ENCODE measurements at places on chromosomes 6 and 20.

GRCh38 chr6:13012977-13013680 is 296.6 kb downstream of the PHACTR1 start:
- peak; percentile 57 for DNase-seq

- DNase-seq: no peak
Observed at GRCh38 chr20:57526087-57526884, 1.3 kb upstream of the CTCFL start.

GRCh38 chr6:139942331-139942730 is 567.9 kb upstream of the CITED2 start:
- no peak for DNase-seq

GRCh38 chr20:63810730-63811490 is 20.2 kb downstream of the ZBTB46 start:
- DNase-seq: no peak

DNA sequence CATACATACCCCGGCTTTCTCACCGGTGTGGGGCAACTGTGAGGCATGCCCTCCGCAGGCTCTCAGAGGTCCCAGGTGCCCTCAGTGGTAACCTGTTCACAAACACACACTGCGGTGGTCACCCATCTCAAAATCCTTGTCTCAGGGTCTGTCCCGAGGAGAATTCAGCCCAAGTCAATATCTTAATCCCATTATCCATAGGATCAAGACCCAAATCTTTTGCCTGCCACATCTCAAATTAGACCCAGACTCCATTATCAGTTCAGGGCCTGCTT is 140.8 kb downstream of the CDC5L start:
- DNase-seq: no peak

GRCh38 chr6:128127650-128128049 is 226.8 kb upstream of the THEMIS start:
- DNase-seq: no peak

DNA sequence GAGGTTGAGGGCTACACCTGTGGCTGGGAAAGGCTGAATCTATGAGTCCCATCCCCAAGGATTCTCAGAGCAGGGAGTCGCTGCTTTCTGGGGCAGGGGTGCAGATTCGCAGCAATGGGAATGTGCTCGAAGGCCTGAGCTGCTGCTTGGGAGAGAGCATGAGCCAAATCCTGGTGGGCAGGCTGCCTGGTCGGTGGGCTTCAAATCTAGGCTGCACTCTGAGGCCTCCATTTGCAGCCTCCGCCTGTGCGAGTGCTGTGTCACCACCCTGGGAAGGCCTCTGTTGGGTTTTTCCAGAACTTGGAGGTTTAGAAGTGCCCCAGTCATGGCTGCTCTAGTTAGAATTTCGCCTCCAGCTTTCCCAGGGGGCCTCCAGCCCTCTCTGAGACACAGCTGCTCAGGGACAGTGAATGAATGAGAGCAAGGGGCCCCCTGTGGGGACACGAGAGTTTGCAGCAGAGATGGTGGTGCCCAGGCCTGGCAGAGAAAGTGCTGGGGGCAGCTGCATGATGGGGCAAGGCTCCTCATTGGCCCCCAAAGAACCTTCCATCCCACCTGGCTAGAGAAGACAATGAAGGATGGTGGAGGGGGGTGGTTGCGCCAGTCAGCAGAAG is 31.1 kb upstream of the RNF24 start:
- no peak for DNase-seq

- DNase-seq: no peak
Observed at GRCh38 chr6:161507375-161507774, 233.5 kb upstream of the AGPAT4 start.

- no peak for DNase-seq
Observed at GRCh38 chr6:106525107-106525881, 104.0 kb downstream of the RTN4IP1 start.

DNA sequence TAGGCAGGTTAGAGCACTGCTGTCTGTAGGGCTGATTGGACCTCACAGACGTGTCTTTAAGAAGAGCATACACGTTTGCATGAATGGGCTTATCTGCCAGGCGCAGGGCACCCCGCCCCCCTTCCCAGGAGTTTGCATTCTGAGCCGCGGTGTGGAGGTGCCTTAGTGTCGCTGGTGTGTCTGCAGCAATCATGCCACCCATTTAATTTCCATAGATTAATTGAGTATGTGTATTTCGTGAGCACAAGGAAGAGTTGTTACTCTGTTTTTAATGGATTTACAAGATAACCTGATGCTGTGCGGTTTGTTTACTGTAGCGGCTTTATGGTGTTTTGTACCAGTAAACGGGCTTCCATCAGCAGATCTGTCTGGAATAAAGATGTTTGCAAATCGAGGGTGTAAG is 107.7 kb downstream of the ZDHHC14 start:
- DNase-seq: no peak

DNA sequence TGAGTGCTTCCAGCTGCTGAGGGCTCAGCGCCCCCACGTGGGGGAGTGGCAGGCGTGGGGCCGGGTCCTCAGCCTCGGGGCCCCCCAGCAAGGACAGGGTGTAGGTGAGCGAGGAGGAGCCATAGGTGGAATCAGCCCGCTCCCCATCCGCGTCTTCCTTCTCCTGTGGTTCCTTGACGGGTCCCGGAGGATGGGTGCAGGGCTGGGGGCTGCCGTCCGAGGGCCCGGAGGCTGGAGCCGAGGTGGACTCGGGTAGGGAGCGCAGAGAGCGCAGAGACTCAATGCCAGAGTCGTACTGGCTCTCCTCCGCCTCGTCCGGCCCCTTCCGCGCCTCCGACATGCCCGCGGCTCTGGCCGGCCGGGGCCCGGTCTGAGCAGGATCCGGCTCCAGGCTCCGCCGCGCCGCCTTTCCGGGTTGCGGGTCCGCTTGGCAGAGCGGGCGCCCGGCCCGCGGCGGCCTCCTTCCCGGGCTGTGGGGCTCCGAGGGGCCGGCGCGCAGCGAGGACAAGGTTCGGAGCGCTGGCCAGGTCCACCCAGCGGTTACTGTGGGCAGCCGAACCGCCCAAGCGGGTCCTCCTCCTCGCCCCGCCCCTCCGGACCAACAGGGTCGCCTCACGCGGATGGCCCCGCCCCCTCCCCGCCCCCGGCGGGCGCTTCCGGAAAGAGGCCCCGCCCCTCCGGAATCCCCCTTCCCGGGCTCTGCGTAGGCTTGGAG is at the start of gene NFKBIE:
NFKBIE (minus strand) TSS at position 545 of the 715 bp plus-strand sequence; CDS start at position 340, 205 bp downstream.
- DNase-seq: no peak

GRCh38 chr6:132089173-132089572 is 138.0 kb upstream of the CCN2 start:
- DNase-seq: no peak

- DNase-seq: no peak
Observed at GRCh38 chr6:5854899-5855298, 151.8 kb downstream of the NRN1 start.

GRCh38 chr6:76275746-76276145 is 203.3 kb upstream of the IMPG1 start:
- peak; percentile 27 for DNase-seq

GRCh38 chr6:97850458-97851212 is 567.6 kb upstream of the MMS22L start:
- no peak for DNase-seq

DNA sequence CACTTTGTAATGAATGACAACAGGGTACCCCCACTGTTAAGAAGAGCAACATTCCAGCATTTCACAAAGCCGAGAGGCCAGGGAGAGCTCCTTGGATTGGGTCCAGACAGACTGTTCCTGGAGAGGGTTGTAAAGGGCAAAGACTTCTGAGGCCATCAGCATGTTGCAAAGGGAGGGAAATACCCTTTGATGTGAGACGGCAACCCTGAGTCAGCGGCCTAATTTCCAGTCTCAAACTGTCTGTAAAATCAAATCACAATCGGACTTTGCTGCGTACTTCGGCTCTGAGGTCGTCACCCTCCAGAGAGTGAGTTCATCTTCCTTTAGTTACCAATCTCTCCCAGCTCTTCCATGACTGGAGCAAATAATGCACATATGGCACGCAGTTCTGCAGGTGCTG is 101.0 kb upstream of the DTNBP1 start:
- no peak for DNase-seq

DNA sequence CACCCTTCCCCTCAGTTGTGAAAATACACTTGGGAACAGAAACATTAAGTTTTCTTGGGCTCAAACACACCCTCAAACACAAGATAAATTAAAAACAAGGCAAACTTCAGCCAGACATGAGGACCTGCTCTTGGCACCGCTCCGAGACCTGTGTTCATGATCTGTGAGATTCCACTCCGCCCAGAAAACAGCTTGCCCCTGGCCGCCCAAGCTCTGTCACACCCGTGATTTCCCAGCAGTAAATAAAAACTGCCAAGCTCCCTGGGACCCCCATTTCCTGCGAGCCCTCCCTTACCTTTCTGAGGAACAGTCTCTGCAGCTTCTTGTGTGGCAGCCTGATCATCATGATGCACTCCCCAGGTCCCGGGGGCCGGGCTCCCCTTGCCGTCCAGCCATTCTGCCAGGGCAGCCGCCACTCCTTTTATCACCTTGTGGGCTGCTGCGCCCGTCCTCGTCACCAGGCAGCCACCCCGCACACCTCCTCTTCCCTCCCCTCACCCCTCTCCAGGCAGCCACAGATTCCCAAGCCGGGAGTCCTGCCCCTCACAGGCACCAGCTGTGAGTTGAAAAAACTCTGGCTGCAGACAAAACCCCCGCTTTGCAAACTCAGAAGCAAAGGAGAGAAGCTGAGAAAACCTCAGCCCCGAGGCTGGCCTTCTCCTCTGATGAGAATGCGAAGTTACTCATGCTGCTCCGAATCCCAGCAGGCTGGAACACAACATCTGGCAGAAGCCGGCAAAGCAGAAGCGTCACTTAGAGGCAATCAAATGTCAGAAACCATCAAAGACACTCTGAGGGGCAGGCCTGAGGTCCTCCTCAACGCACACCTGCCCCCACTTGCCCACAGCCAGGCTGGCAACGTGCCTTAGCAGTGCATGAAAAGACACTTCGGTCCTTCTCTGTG is 130.4 kb upstream of the RPS6KA2 start:
- DNase-seq: no peak

DNA sequence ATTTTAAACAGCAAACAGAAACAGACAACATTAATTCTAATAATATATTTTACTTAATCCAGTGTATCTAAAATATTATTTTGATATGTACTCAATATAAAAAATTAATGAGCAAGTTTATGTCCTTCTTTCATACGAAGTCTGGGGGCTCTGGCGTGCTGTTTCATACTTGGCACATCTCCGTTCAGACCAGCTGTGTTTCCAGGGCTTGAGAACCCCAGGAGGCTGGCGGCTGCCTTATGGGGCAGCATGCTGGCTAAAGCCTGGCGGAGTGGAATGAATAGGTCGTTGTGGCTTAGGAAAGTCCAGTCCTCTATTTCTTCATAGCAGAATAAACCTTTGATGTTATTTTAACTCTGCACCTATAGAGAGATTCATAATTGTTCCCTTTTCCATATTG is 43.3 kb downstream of the DUSP22 start:
- DNase-seq: no peak

DNA sequence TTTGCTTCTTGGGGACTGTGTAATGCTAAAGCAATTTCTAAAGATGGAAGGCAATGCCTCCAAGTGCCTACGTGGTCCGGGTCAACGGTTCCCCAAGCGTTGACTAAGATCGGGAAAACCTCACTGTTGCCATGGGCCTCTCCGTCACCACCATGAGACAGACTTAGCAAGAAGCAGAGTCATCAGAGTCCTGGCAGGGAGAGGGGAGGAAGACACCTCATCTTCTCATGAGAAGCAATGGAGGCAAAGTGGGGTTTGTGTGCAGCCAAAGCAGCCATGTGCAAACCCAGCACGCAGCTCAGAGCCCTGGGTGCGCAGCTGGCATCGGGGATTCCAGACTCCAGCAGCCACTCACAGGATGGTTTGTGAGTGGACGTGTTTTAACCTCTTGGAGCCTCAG is 111.4 kb downstream of the SYNDIG1 start:
- DNase-seq: no peak

GRCh38 chr20:6811262-6812035 is 44.0 kb downstream of the BMP2 start:
- DNase-seq: no peak

GRCh38 chr6:149918151-149918905 is 4.6 kb downstream of the RAET1G start:
- no peak for DNase-seq

GRCh38 chr6:165117121-165117520 is 192.3 kb downstream of the C6orf118 start:
- no peak for DNase-seq

DNA sequence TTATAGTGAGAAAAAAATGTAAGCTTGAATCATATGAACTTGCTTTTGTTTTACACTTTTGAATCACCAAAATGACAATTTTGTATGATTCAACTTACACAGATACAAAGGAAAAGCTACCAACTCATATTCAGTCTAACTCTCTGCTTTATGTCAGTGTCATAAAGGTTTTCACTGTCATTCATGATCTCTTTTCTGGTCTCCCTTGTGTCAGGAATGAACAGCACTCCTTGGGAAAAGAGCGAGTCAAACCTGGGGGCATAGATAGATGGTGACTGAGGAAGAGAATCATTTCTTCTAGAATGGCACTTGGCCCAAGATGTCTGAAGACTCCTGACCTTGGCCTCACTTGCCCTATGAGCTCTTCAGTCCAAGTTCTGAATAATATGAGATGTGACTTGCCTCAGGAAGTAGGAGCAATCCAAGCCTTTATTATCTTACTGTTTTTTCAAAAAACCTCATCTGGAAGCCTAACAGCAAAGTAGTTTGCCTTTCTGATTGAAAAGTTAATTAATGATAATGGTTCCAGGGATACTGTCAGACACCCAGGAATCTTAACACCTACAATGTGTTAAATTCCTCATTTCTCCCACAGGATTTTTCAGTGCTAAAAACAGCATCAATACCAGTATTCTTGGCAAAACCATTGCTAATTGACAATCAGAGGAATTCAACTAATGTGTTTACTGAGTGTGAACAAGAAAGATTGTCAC is 270.0 kb upstream of the HSF2 start:
- no peak for DNase-seq

DNA sequence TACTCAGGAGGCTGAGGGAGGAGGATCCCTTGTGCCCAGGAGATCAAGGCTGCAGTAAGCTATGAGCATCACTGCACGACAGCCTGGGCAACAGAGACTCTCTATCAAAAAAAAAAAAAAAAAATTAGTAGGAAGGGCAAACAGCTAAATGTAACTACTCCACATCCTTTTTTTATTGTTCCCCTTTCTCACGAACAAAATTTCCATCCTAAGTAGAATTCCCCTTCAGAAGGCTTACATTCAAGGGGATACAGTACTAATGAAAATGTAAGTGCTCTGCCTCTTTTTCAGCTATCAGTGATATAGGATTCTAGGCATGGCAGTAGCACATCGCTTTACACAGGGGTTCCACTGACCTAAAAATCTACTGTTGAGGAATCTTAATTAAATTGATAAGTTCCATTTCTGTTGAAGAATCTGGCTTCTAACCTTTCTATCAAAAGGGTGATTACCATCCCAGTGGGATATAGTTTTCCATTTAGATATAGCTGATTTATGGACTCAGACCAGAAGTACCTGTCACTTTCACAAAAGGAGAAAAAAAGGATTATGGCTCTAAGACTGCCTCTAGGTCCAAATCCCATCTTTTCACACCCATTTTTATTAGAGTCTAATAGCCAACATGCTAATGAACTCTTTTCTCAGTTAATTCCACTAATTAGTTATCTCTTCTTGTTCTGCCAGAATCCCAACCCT is 2.6 kb downstream of the B4GALT5 start:
- DNase-seq: no peak

DNA sequence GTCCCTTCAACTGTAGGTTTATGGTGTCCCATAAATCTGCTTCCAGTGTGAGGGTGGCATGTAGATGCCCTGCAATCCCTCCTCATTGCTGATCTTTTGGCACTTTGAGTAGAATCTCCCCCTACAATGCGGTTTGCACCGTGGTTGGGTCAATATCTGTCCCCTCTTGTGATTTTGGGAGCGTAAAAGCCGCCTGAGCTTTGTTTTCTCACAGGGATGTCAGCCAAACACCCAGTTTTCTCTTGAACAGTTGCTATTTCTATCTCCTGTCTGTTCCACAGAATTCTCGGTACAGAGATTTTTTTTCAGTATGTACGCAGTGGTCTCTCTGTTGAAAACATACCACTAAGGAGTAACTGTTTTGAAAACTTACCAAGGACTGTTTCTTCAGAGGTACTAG is 21.8 kb downstream of the CDS2 start:
- DNase-seq: no peak
